ENCODE measurements at places on chromosomes 3 and 15.

DNA sequence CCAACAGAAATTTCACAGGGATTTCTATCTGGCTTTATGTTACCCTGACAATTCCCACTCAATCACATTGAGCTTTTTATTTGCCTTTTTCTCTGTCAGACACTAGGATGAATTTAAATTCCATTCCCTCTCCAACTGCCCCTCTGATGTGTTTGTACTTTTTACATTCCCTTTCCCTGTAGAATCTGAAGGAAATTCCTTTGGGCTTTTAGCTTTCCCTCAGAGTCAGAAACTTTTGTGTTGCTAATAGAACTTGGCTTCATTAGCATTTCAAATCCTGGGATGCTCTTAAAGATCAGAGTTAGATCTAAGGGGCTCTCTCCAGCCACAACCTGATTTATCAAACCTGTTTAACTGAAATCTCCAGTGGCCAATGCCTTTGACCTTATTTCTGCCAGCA, 7.9 kb upstream of the RARB start:
- no peak for DNase-seq

GRCh38 chr3:35071772-35072171, 567.6 kb upstream of the ARPP21 start:
- DNase-seq, result no peak

- no peak for DNase-seq
Observed at GRCh38 chr3:143315766-143316165, 196.2 kb downstream of the CHST2 start.

- no peak for DNase-seq
Observed at GRCh38 chr3:191649626-191650025, 188.7 kb downstream of the PYDC2 start.

- DNase-seq, result no peak
Observed at GRCh38 chr15:64891561-64891960, 20.1 kb upstream of the ANKDD1A start.

DNA sequence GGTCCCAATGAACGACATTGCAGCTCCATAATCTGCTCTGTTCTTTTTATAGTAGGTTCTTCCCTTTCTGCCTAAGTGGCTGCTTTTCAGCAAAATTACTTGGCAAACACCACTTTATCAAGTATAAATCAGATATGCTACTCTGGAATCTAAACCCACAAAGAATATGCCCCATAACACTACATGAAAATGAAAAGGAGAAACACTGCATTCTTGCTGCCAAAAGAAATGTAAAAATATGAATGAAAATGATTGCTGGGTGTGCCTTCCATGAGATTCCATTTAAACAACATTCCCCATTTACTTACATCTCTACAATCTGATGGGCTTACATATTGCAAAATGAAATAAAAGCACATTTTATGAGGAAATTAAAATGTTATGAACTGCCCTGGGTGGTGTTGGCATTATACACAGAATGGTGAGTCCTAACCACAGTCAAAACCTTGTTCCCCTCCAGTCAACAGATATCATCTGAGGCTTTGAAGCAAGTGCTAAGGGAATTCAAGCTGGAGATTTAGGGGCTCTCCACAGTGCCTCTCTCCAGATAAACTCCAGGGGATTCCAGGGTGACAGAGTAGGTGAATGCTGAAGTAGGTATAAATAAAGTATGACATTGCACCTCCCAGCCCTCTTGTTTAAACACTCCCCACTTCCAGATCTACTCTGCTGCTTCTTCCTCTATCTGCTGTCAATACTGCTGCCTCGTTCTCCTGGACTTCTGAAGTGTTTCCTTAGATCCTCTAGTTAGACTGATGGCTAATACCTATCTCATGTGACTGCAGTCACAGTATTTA, 136.5 kb downstream of the RORA start:
- no peak for DNase-seq

DNA sequence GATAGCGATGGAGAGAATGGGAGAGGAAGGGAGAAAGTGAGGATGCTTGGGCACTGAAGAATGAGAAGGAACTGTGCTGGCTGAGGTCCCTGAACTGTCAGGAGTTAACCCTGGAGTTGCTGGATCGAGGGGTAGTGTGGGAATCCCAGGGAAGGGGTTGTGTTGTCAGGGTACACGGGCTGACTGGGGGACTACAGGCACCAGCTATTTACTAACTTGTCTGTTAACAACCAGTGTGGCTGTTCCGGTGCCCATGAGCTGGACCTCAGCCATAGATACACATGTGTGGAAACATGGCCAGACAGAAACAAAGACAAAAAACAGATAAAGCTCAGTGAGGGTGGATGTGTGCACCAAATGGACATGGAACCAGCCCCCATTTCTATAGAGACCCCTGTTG, 55.1 kb downstream of the GASK1A start:
- DNase-seq, result no peak

DNA sequence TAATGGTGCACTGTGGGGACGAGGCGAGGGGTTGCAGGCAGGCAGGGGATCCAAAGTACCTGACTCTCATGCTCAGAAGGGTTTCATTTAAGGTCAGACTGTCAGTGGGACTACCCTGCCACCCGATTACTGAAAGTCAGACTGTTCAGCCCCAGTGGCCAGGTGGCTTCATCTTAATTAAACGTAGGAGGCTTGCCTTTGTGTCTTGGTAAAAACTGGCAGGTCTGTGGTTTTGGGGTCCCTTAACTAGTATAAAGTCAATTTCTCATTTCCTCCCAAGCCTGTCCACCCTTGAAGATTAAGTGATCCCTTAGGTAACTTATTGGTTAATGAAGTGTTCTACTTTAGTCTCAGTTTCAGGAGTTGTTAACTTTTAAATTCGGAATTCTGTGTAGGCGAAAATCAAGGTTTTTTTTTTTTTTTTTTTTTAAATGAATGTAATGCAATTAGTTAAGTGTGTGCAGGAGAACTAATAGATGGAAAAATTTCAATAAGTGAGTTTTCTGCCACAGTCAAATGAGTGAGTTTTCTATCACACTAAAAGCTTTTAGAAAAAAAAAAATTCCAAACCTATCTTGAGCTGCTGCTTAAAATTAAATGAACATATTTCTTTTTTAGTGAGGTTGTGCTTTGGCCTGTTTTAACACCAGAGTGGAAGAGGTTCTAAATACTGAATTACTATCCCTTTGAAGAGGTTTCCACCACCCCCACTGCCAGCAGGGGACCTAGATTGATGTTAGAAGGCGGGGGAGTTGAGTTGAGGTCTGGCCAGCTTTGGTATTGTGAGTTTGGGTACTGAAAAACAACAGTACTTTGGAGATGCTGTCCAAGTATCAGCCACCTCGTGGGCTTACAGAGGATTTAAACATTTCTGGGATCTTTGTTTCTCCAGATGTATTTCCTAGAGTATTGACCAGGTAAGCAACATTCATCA, 15.2 kb downstream of the ITPR1 start:
- no peak for DNase-seq

GRCh38 chr3:10738688-10739372, 77.2 kb upstream of the SLC6A11 start:
- DNase-seq, result peak; percentile 43

- no peak for DNase-seq
Observed at GRCh38 chr15:49094923-49095322, 48.7 kb upstream of the SECISBP2L start.

GRCh38 chr3:80470433-80470832, 702.6 kb upstream of the ROBO1 start:
- no peak for DNase-seq

GRCh38 chr15:57253082-57253481, 123.2 kb upstream of the CGNL1 start:
- DNase-seq, result no peak

DNA sequence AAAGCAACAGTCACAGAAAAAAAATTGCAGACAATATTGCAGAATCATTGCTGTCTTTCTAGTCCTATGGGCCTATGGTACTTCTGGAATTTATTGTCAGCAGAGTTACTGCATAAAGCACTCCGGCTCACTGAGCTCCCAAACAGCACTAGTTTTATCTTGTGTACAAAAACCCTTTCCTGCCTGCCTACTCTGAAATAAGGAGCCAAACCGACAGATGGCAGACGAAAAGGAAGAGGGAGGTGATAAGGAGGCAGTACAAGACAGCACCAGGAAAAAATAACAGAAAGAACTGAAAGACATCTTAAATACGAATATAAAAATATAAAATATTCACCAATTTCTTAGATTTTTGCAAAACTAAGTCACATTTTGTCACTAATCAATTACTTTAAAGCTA, 15.6 kb downstream of the HERC1 start:
- DNase-seq, result no peak

GRCh38 chr15:73930790-73931281, 4.6 kb downstream of the LOXL1 start:
- DNase-seq, result no peak

- DNase-seq, result no peak
Observed at GRCh38 chr3:46112296-46112695, 85.0 kb upstream of the XCR1 start.

GRCh38 chr15:77840991-77841775, 208.5 kb upstream of the LINGO1 start:
- DNase-seq, result no peak

GRCh38 chr15:26872206-26872605, 5.3 kb downstream of the GABRA5 start:
- no peak for DNase-seq

GRCh38 chr15:47812470-47812999, 95.2 kb downstream of the SEMA6D start:
- no peak for DNase-seq

DNA sequence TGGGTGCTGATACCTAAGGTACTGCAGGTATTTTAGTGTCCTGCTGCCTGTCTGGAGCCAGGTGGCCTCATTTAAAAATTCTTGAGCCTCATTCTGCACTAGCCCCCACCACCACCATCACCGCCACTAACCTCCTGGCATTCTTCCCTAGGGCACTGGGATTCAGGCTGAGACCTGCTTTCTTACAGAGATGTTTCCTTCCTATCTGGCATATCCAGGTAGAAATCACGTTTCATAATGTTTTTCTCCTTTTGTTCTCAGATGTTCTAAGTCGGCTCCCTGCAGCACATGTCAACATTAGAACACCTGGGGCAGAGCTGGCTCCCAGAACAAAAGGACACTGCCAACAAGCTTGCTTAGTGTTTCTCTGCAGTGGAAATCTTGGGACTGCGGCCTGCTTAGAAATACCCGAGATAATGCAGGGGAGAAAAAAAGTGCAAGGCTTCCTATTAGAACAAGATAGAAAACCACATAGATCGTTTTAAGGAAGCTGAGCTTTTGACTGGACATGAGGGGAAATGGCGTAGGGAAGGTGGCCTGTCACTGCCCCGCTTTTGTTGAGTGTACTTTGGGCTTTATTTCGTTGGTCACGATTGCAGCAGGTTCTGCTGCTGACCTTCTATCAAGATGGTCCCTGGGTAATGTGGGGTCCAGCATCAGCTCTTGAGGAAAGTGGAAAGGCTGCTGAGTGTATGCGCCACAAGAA, 59.6 kb upstream of the PPARG start:
- no peak for DNase-seq

GRCh38 chr3:4561661-4562060, 68.5 kb downstream of the ITPR1 start:
- DNase-seq, result no peak

DNA sequence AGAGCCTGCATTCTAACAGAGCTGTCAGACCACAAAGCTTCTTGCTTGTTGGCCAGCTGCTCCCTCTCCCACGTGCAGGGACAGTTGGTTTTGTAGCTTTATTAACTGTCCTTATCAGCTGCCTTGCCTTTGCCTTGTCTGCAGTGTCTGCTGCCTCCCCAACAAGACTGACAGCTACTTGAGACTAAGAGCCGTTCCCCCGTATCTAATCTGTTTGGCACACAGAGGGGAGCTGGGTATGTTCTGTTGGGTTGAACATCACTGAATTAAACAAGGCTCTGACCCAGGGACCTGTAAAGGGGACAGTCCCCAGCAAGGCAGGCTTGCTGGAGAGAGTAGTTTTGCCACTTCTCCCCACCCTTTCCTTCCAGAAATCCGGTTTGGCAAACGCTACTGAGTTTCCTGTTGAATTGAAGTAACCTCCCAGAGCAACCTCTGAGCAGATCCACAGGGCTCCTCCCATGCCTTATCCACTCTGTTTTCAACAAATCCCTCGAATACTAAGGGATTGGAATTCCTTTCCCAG, 116.1 kb downstream of the ANP32A start:
- no peak for DNase-seq
